ENCODE measurements at places on chromosomes 12 and 14. TPM values are rescaled to one million over a fixed set of nuclear protein-coding genes. Genes with fewer than 3 reads are reported as not detected.

The ITGA5 gene
- polyA plus RNA-seq, result 44.2 TPM

The PMCH gene
- polyA plus RNA-seq, result 0.99 TPM

The KRT83 gene
- polyA plus RNA-seq, result not detected

The PAPLN gene
- polyA plus RNA-seq, result 18.7 TPM

The KRT74 gene
- not detected for polyA plus RNA-seq

The CCDC184 gene
- polyA plus RNA-seq, result 0.81 TPM

The B4GALNT1 gene
- 0.78 TPM for polyA plus RNA-seq

The RNASE3 gene
- polyA plus RNA-seq, result 0.66 TPM

The CHGA gene
- 1.1 TPM for polyA plus RNA-seq

The SYNDIG1L gene
- 0.25 TPM for polyA plus RNA-seq

The TSPAN8 gene
- polyA plus RNA-seq, result 27.4 TPM

The PPM1H gene
- polyA plus RNA-seq, result 26.2 TPM

GRCh38 chr12:68476794-68477193 lies 133.9 kb upstream of the RAP1B start:
- no peak for DNase-seq

DNA sequence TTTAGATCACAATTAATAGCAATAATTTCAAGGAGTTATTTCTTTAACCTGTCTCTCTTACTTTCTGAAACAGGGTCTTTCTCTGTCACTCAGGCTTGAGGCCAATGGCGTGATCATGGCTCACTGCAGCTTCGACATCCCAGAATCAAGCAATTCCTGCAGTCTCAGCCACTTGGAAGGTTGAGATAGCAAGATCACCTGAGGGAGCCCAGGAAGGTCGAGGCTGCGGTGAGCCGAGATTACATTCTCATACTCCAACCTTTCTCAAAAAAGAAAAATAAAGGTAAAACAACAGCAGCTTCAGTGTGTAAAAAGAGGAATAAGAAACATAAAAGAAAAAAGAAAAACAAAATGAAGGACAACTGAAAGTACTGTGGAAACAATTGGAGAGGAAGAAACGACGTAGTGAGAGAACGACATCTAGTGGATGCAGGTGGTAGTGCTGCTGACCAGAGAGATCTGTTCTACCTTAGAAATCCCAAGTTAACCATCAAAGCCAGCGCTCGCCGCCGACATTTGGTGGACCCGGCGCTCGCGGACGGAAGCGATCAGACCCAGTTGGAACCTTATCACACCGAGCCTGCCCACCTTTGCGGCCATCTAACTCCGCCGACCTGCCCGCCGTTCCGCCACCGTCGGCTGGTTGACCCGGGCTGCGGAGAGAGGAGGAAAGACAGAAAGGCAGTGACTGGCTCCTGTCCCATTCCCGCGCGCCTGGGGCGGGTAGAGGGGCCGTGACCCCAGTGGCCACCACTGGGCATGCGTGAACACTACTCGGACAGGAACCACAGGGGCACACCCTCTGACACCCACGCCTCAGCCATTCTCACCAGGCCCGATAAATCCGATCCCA lies 196.1 kb downstream of the ALG10 start:
- DNase-seq, result peak; percentile 4

GRCh38 chr14:104239185-104239775 lies 100.9 kb downstream of the KIF26A start:
- DNase-seq, result no peak

GRCh38 chr12:89299931-89300330 lies 52.4 kb downstream of the DUSP6 start:
- no peak for DNase-seq

GRCh38 chr14:67240168-67240932 lies 885 bp upstream of the PALS1 start:
- DNase-seq, result no peak

GRCh38 chr14:69370061-69370460 lies 28.0 kb downstream of the ERH start:
- DNase-seq, result no peak

DNA sequence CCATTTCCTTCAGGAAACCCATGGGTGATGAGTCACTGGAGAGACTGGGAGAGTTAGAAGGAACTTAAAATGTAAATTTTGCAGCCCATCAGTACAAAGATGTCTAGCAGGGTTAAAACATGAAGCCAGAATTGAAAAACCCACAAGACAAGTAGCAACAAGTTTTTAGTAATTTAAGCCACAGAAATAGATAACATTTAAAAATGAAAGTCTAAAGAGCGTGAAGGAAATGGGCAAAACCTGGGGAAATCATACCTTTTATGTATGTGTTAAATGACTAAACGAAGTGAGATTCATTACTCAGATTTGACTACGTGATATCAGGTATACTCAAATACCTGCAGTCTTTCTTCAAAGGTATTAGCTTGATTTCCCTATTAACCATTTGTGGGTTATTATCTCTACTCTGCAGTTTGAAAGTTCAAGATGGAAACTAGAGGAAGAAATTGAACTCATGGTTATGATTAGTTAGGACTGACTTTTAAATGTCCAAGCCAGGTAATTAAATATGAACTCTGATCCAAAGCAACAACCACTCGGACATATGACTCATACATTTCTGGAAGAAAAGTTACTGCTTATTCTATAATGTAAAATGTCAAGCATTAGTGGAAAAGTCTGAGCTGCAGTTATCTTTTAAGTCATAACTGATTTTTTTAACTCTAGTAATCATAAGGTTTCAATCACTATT lies 84.1 kb downstream of the ITPR2 start:
- DNase-seq, result no peak

DNA sequence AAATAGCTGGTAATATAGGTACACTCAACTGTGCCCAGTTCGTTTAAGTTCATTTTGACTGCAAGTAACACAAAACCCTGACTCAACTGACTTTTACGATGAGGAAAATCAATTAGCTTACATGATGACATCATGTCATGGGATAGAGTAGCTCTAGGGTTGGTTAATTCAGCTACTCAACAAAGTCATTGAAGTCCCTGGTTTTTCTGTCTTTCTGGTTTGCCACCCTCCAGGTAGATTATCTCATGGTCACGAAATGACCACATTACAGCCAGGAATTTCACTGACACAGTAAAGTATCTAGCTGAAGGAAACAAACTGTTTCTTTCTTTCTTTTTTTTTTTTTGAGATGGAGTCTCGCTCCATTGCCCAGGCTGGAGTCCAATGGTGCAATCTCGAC lies 68.5 kb upstream of the FUT8 start:
- no peak for DNase-seq

DNA sequence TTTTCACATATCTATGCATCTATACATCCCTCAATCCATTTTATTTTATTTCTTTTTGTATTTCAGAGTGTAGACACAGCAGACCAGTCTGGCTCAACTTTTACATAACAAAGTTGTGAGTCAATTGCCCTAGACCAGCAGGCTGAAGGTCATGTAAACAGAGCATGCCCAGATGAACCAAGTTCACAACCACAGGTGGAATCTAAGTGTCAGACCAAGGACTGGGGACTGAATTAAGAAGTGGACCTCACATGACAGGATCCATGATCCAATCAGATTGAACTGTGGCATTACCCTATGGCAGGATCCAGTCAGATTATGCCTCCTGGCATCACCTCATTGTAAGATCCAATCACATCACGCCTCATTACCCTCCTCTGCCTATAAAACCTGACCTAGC lies 455.8 kb downstream of the SOX5 start:
- no peak for DNase-seq

DNA sequence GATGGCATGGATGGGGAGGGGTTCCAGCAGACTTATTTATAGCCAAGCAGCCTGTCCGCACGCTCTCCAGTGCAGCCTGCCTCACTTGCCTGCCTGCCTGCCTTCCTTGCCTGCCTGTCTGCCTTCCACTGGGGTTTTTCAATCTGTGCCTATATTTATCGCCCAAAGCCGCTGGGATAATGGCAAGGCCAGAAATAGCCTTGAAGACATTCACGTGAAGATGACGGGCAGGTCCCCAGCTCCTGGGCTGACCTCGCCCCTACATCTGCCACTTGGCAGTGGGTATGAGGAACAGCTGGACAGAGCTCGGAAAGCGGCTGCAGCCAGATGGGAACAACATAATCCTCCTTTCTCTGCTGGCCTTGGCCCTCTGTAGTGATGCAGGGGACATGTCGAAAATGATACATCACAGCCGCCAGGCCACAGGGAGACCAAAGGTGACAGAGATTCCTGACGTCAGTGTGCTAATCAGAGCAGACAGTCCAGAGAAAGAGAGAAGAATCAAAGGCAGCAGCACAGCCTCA lies 53.3 kb downstream of the PITPNM2 start:
- no peak for DNase-seq

DNA sequence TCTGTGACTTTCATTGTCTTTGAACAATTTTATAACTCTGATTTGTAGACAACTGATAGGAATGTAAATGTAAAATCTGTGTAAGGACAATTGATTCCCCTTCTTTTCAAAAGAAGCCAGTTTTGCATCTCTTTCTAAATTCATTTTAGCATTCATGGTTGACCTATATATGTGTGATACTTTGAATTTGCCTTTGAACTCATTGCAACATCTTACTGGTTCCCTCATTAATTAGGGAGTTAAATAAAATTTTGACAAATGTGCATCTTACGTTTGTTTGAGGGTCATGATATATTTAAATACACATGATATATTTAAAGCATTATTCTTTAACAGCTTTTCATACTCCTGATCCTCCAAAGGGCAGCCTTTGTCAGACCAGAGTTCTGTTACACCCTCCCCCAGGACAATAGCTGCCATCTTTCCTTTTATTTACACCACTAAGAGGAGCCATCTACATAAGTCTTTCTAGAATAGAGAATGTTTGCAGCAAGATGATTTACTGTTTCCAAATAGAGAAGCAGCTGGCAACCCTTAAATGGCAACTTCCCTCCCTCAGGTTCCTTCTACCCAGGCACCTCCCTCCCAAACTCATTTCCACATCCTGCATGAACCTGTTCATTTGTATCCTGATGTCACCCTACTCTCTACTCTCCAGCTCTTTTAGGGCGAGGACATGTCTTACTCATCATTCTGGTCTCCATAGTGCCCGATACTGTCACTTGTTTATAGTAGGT lies 40.2 kb upstream of the APPL2 start:
- DNase-seq, result no peak

GRCh38 chr12:53869500-53869899 lies 69.1 kb upstream of the HOXC13 start:
- no peak for DNase-seq

DNA sequence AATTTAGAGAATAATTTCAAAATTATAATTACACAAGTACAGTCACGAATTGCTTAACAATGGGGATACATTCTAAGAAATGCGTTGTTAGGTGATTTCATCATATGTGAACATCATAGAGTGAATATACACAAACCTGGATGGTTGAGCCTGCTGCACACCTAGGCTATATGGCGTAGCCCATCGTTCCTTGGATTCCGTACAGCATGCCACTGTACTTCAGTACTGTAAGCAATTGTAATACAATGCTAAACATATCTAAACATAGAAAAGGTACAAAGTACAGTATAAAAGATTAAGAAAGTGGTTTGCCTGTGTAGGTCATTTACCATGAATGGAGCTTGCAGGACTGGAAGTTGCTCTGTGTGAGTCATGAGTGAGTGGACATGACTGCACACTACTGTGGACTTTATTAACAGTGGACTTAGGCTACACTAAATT lies 286.2 kb downstream of the CACNA1C start:
- no peak for DNase-seq

DNA sequence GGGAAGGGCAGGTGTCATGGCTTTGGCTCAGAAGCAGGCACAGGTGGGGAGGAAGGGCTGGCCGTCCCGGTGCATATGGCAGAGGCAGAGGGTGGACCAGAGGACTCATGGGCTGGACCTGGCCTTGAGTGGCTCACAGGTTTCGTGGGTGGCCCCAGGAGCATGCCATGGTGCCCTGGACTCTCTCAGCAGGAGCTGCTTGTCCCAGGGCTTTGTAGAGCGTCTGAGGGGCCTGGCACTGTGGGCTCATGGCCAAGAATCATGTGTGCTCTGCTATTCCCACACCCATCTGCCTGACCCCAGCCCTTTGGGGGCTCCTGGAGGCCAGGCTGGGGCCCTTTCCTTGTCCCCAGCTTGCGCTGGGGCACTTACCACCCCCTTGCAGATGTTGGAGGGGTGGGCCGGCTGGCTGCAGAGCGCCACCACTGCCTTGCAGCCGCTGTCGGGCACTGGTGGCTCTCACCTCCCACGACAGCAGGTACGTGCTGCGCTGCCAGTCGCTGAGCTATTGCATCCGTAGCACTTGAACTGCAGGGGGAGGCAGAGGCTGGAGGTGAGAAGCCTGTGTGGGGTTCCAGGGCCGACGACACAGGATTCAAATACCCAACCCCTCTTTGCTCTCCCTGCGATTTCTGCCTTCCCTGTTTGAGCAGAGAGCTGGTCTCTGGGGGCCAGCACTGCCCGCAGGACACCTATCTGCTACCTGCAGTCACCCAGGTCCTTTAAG lies 187.4 kb upstream of the PRMT8 start:
- no peak for DNase-seq

- no peak for DNase-seq
Measured at GRCh38 chr14:105205673-105206208, 24.6 kb upstream of the NUDT14 start.

DNA sequence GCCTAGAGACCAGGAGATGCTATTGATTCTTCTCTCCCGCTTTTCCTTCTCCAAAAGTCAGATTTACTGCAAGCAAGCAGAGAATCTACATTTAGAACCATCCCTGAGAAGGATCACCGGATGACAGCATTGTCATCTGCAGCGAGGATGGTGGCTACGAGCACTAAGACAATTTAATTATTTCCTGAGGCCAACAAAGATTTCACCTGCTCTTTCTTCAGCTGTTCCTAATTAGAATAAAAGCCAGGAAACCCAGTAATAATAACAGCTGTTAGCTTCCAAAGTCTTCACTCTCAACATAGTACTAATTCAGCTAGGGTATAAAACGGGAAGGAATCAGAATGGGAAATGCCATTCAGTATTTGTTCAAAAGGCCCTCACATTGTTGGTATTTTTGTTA lies 53.3 kb downstream of the TMTC1 start:
- no peak for DNase-seq
